ENCODE measurements at places on chromosomes 3 and 15.

DNA sequence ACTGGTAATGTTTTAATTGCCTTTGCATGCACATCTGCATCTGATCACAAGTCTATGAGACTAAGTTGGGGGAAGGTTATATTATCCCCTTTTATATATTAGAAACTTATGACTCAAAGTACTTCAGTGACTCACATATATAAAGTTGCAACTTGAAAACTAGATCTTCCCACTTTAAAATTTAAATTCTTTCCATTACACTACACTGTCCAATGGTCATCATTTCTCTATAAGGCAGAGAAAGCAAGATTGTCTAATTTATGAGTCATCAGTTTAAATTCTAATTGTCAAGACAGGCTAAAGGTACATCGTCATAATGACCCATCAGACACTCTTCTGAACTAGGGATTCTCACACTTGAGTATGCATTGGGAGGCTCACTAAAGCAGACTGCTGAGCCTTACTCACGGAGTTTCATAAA, 37.9 kb downstream of the CPA3 start:
- DNase-seq: no peak

DNA sequence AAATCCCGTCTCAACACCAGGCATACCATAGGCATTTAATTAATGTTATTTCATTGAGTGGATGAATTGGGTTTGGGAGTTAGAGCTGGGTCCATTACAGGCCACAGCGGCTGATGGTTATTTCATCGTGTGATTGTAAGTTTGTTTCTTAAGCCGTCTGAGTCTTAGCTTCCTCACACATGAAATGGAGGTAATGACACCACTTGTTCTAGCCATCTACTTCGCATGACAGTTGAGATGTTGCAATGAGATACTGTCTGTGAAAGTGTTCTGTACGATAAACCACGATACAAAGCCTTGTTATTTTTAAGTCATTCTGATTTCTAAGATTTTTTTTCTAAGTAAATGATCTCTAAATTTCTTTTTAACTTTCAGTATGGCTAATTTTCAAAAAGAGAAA, 8.6 kb upstream of the TP63 start:
- DNase-seq: no peak

DNA sequence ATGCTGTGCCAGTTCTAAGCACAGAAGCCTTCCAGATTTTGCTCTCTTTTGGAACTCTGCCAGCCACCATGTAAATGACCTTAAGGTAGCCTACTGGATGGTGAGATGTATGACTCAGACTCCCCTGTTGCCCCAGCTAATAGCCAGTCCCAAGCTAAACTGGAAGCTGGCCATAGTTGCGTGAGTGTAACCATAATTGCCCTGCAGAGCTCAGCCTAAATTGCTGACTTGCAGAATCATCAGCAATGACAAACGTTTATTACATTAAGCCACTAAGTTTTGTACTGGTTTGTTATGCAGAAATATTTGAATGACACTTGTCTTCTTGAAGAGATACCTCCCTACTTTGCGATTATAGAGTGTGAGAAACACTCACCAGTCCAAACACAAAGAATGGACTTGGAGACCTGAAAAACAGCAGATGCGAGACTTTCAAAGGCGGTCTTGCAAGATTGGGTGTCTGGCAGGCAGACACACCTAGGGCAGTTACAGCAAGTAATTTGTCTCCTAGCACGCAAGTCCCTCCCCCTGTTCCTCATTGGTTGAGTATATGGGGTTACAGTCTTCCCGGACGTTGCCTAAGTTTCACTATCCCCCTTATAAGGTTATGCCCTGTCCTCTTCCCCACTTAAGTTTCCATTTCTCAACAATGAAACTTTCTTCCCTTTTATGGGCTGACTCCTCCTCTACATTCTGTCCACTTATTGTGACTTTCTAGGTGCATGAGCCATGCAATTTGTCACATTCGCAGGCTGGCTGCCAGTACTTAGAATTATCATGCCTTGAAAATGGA, 83.6 kb upstream of the XCR1 start:
- DNase-seq: no peak

DNA sequence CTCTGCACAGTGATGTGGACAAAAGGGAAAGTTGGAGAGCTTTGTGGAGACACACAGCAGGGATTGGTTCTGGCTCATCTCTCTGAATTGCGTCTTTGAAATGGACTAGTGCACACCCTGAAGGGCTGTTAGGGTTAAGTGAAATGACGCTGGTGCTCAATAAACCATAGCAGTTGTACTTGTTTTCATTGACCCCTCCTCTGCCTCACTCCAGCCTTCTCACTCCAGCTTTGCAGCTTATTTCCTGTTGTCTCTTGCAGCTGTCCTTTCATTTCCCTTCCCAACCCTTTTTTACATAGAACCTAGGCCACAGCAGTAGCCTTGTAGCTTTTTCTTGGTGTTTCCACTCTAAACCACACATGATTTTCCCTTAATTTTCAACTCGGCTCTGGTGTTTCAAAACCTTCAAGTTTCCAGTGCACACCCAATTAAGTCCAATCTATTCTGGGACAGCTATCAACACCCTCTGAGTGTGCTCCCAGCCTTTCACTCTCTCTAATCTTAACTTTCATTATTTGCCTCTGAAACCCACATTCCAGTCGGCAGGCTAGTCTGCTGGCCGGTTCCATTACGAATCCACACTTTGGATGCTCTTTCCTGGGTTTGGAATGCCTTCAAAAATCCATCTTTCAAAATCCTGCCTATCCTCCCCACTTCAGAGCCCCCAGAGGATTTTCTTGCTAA, 6.4 kb downstream of the C3orf52 start:
- DNase-seq: no peak

GRCh38 chr15:46567968-46568367, 933.1 kb downstream of the SQOR start:
- DNase-seq: no peak

GRCh38 chr3:172607305-172608121, 84.3 kb upstream of the TNFSF10 start:
- no peak for DNase-seq

DNA sequence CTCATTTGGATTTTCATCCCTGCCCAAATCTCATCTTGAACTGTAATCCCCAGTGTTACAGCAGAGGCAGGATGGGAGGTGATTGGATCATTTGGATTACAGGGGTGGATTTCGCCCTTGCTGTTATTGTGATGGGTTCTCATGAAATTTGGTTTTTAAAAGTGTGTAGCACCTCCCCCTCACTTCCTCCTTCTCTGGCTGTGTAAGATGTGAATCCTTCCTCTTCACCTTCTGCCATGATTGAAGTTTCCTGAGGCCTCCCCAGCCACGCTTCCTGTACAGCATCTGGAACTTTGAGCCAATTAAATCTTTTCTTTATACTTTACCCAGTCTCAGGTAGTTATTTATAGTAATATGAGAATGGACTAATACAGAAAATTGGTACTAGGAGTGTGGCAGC, 316.8 kb downstream of the PLCL2 start:
- no peak for DNase-seq

GRCh38 chr15:28975766-28976179, 90.0 kb downstream of the APBA2 start:
- DNase-seq: peak; percentile 43

DNA sequence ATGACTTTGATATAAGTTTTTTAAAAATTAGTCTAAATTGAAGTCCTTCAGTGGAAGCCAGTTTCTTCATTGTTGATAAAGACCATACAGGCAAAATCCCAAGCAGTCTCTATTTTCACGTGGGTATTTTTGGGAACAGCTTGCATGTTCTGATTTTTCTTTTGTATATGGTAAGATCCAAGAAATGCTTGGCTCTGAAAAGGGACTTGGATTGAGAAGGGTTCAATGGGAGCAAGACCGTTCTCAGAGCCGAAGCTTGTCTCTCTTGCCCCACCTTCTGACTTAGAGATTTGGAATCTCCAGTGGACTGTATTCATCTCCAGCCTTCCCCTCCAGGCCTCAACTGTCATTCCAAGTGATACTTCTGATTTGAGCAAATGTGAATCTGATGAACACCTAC, 175.5 kb downstream of the CHDH start:
- DNase-seq: no peak

GRCh38 chr15:87792250-87793040, 464.1 kb downstream of the NTRK3 start:
- no peak for DNase-seq

DNA sequence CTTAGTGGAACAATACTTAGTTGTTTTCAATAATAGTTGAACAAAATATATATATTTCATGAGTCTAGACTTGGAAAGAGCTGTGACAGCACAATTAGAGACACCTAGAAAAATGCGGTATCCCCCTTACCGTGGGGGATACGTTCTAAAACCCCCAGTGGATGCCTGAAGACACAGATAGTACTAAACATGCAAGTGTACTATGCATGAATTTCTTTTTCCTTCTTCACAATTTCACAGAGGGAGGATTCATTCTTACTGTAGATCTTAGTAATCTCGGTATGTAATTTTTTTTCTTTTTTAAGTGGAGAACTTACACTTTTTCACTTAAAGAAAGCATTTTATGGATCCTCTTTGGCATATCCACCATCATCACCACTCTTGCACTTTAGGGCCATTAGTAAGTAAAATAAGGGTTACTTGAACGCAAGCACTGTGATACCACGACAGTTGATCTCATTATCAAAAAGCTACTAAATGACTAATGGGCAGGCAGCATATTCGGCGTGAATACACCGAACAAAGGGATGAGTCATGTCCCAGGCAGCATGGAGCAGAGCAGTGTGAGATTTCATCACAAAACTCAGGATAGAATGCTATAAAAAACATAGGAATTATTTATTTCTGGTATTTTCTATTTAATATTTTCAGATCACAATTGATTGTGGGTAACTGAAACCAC, 72.3 kb upstream of the ZNF280D start:
- DNase-seq: no peak

- no peak for DNase-seq
Observed at GRCh38 chr3:8200996-8201395, 300.6 kb upstream of the LMCD1 start.

DNA sequence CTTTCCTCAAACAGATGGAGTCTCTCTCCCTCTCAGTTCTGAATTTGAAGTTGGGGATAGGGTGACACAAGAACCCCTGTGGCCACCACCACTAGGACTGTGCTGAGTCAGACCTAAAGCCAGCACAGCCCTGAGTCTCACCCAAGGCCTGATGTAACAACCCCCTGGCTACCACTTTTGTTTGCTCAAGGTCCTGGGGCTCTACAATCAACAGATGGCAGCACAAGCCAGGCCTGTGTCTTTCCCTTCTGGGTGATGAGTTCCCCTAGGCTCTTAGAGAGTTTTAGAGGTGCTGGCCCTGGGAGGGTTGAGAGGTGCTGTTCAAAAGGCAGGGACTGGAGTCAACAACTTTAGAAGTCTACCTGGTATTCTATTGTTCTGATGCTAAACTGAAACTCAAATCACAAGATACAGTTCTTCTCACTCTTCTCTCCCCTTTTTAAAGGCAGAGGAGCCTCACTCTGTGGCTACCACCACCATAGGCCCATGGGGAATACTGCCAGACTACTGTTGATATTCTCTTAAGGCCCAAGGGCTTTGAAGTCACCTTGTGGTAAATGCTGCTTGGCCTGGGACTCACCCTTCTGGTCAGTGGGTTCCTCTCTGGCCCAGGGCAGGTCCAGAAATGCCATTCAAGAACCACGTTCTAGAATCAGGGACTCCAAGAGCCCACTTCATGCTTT, 6.5 kb downstream of the OR5K4 start:
- DNase-seq: no peak

DNA sequence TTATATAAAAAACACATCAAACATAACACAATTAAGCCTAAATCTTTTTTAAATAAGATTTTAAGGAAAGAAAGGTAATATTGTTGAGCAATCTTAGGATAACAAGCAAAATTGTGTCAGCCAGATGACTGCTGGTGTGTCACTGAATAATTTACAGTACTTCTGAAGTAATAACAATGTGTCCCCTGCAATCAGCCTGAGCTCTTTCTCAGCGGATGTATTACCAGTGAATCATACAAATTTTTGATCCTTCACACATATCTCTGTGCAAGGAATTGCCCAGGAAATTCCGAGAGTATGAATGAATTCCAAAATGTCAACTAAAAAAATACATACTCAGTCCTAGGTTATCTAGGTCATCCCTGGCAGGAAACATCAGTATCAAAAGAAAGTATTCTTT, 76.6 kb upstream of the PTX3 start:
- DNase-seq: no peak

- no peak for DNase-seq
Observed at GRCh38 chr15:48406266-48406891, 75.2 kb downstream of the DUT start.

GRCh38 chr3:66492071-66492470, 8.8 kb downstream of the LRIG1 start:
- DNase-seq: no peak

DNA sequence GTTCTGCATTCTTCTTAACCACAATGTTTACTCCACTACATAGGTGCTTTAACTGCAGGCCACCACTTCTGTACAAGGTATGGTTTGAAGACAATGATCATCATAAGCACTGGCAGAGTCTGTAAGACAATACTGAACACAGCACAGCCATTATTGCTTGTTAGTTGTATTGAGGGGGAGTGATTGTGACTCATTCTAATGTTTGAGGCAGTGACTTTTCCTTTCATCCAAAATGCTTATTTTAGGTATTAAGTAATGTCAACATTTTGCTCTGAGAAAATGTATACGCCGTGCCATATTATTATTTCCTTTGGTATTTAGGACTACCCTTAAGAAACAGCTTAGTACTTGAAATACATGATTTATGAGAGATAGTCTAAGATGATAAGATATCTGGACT, 618.2 kb upstream of the ZNF717 start:
- no peak for DNase-seq

- no peak for DNase-seq
Observed at GRCh38 chr15:25394898-25395297, 43.9 kb downstream of the UBE3A start.

GRCh38 chr3:195893916-195894465, 14.4 kb downstream of the TNK2 start:
- no peak for DNase-seq

- no peak for DNase-seq
Observed at GRCh38 chr3:195546130-195546560, 3.0 kb upstream of the PPP1R2 start.

DNA sequence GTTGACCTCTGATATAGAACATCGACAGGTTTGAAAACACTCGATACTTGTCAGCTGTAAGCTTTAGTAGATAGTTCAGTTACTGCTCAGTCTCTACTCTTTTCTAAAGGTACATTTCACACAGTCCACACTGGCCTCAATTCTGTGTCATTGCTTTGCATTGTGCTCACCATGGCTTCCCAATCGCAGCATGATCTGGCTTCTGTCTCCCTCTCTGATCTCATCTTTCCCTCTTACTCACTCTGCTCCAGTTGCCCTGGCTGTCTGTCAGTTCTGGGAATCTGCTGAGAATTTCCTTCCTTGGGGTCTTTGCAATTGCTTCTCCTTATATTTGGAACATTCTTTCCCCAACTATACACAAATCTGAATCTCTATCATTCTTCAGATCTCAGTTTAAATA, 80.6 kb downstream of the GTF2E1 start:
- DNase-seq: no peak
